ENCODE measurements at places on chromosomes 13 and 19. TPM values are rescaled to one million over a fixed set of nuclear protein-coding genes. Genes with fewer than 3 reads are reported as not detected.

Gene CYP4F2
- not detected for total RNA-seq

Gene PGLYRP1
- not detected for total RNA-seq

Gene IL11
- not detected for total RNA-seq

Gene GJB2
- total RNA-seq, result 0.05 TPM

Gene ZNF439
- total RNA-seq, result 2.4 TPM

Gene ZNF350
- total RNA-seq, result 11.2 TPM

Gene LRRC63
- 0.09 TPM for total RNA-seq

Gene NCR1
- total RNA-seq, result not detected

Gene TEX101
- total RNA-seq, result not detected

Gene UPF3A
- 24.0 TPM for total RNA-seq

- DNase-seq, result no peak
These were observed 89.9 kb downstream of the FGF14 start for GRCh38 chr13:102311901-102312300.

DNA sequence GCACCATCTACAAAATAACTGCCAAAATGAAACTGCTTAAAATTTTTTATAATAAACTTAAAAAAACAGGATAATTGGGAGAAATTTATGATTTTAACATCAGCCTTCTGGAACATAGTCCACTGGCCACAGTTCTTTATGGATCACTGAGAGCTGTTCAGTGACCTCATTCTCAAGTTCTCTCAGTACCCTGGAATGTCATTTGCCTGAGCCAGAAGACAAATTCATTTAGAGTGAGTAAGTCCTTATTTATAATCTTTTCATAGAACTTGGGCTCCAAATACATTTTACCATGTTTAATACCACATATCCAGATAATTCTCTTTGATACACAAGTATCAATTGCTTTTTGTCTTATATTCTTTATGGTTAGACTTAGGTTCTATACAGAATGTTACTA lies 87.6 kb downstream of the CAB39L start:
- DNase-seq, result peak; percentile 10

- DNase-seq, result no peak
These were observed 75.3 kb upstream of the RXFP2 start for GRCh38 chr13:31663880-31664585.

DNA sequence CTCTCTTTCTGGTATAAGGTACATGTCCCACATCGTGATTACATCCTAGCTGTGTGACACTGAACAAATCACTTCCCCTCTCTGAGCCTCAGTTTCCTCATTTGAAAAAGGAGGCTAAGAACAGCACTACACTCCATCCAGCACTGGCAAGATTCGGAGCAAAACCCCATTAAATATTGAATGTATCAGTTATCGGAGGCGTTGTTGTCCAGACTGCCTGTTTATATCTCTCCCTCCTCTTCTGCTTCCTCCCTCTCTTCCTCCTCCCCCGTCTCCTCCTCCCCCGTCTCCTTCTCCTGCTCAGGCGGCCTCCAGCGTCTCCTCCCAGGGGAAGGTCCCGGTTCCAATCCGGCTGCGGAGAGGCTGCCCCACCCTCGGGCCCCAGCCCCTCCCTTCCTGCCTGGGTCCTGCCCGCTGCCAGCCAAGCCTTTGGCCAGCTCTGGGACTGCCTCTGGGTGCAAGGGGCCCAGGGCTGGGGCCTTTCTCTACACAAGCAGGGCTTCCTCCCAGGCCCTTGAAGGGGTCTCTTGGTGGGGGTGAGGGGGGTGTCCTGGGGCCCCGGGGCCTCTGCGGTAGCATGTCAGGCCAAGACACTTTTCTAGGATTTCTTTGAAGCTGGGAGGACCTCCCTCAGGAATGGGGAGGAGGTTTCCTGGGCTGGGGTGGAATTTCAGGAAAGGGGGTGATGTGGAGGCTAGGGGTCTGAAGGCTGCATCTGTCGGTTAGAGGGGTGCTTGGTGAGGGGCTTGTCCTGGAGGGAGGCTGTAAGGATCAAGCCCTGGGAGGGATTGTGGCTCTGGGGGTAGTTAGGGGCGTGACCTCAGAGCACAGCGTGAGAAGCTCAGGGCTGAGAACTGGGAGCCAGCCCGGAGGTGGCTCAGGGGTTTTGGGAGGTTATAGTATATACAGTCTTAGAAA lies 1.9 kb downstream of the RRAS start:
- DNase-seq, result peak; percentile 51

DNA sequence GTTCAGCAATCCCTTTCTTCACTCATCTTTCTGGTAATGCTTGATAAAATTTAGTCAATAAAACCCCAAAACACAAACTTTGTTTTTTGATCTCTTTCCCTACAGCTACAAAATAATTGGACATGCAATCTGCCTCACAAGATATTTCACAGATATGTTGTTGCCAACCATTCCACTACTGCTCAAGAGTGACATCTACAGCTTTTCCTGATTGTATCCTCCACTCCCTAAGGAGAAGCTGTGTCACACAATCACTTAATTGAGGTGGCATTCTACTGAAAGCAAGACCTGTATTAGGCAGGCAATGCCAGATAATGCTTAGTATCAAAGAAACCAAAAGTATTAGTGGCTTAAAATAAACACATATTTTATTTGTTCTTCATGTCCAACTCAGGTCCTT lies 1646.2 kb upstream of the SPRY2 start:
- DNase-seq, result no peak

GRCh38 chr13:36910545-36910944 lies 9.5 kb downstream of the SMAD9 start:
- DNase-seq, result no peak

GRCh38 chr19:12939975-12940423 lies 1.6 kb downstream of the CALR start:
- no peak for DNase-seq

DNA sequence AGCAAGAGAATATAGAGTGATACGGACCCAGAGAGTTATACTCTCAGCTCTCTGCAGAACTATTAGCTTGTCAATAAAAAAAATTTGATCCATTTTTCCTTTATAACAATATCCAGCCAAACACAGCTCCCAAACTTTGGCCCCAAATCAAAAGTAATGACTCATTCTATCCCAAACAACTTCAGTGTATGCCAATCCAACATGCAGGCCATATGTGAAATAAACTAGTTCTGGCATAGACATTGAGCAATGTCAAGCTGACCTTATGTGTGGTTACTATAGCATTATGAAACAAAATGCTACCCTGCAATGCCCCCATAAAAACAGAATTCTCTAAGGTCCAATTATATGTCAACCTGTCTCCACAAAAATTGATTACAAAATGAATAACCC lies 209.5 kb downstream of the DNAJC15 start:
- DNase-seq, result no peak

GRCh38 chr19:45473682-45474605 lies 6.1 kb downstream of the FOSB start:
- DNase-seq, result no peak

DNA sequence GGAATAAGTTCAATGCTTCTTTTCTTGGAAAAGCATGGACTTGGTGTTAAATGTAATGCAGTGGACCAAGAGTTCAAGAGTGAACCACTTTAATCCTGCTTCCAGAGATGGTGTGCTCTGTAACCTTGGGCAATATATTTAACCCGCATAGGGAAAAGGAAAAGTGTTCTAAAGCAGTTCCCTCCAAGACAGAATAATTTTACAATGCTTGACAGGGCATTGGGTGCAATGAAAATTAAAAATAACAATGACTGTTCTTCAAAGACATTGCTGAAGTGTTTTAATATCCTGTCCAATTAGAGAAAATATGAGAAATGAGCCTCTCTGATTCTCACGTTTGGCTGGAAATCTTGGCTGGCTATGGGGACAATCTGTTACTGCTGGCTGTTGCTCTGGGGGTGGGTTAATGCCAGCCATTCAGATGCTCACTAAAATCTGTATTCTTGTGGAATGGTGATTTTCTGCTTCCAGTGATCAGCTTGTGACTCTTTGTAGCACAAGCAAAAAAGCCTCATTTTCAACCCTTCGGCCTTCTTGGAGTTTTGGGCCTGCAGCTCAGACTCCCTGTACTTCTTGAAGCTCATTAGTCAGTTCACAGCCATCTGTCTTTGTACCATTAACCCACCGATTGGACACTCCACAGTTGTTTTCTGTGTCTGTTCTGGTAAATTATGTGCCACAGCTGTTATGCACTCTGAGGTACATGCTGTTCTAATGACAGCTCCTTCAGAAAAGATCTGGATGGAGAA lies 310.6 kb downstream of the LMO7 start:
- DNase-seq, result no peak

DNA sequence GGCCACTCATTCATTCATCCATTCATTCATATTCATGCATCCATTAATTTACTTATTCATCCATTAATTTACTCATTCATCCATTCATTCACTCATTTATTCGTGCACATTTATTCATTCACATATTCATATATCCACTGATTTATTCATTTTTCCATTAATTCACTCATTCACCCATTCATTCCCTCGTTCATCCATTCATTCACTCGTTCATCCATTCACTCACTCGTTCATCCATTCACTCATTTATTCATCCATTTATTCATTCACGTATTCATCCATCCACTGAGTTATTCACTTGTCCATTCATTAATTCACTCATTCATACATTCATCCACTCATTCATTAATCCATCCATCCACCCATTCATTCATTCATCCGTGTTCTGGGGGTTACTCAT lies 35.8 kb upstream of the OLFM2 start:
- no peak for DNase-seq

- DNase-seq, result no peak
These were observed 357.5 kb downstream of the NALCN start for GRCh38 chr13:101058841-101059240.

- DNase-seq, result peak; percentile 52
These were observed 12.5 kb upstream of the MAP1S start for GRCh38 chr19:17706750-17707181.

GRCh38 chr13:66958611-66959010 lies 271.5 kb downstream of the PCDH9 start:
- DNase-seq, result no peak

GRCh38 chr19:12967907-12968306 lies 1.5 kb upstream of the DAND5 start:
- DNase-seq, result no peak

DNA sequence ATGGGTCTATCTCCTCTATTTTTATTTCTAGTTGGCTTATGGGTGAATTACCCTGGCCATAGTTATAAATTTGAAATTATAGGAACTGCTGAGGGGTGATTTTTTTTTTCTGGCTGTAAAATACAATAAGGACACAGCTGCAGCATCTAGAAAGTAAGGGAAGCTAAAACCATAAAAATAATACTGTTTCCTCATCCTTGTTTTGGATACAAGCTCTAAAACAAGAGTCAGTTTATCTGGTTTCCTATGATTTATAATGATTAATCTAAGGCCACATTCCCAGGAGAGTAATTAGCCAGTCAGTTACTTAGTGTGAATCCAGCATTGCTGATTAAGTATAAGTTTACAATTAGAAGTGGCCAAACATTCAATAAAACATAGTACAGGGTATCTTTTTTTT lies 219.1 kb upstream of the NBEA start:
- DNase-seq, result no peak

DNA sequence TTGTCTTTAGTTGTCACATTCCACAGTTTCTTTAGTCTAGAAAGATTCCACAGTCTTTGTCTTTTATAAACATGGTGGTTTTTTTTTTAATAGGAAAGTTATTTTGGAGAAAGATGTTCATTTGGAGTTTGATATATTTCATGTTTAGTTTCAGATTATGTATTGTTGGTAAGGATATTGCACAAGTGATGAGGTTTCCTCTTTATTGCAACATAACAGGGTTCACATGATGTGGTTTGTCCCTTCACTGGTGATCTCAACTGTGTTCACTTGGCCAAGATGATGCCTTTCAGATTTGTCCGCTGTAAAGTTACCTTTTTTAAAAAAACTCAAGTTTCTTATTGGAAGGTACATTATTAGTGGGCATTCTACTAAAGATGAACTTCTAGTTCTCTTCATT lies 3.2 kb downstream of the ZNF230 start:
- DNase-seq, result no peak

- DNase-seq, result no peak
These were observed 204.1 kb upstream of the KLF12 start for GRCh38 chr13:74338341-74338740.

GRCh38 chr19:49233163-49233562 lies 75.6 kb downstream of the TRPM4 start:
- no peak for DNase-seq

GRCh38 chr19:48292798-48293197 lies 22.9 kb downstream of the ZNF114 start:
- peak; percentile 21 for DNase-seq

- no peak for DNase-seq
These were observed 9.4 kb downstream of the RNU6-9 start for GRCh38 chr19:902446-903226.

GRCh38 chr19:47110521-47111005 lies 3.0 kb downstream of the ZC3H4 start:
- DNase-seq, result peak; percentile 25

DNA sequence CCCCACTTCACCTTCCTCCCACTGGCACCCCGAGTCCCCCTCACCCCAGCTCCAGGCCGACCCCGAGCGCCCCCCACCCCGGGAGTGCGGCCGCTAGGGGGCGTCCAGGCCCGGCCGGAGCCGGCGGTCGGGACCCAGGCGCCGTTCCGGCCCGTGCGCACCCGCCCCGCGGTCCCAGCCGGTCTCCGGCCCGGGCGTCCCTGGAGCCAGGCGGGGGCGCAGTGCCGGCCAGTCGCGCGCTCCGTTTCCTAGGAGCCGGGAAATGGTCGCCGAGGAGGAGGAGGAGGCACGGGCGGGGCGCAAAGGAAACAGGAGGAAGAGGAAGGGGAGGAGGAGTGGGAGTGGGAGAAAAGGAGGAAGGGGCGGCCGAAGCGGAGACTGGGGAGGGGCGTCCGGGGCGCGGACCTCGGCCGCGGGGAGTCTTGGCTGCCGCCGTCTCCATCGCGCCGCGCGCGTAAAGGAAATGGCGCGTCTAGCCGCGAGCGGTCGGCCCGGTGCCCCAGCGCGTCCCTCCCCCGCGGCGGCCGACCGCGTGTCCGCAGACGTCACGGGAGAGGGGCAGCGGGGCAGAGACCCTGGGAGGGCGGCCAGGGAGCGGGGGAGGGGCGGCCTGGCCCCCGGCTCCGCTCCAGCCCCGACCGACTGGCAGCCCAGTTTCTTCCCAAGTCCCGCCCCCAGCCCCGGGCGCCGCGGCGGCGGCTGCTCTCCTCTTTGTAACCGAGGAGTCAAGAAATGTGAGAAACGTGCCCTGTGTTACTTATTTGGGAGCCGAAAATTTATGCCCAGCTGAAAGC lies 1.1 kb upstream of the KCTD15 start:
- peak; percentile 86 for DNase-seq

DNA sequence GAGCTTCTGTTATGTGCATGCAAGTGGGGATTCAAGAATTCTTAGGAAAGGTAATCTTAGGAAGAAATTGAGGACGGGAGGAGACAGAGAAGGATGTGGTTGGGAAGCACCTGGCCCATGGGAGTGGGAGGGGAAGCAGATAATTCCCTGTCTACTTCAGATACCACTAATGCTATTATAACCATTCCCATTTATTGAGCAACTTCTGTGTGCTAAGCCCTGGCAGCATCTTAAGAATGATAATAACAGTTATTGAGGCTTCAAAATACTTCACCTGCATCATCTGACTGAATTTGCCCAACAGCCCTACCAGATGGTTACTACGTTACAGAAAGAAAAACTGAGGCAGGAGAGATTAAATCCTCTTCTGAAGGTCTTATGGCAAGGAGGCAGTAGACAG lies 1.4 kb downstream of the EPS8L1 start:
- DNase-seq, result no peak
